ENCODE measurements at places on chromosomes 13 and 19. TPM values are rescaled to one million over a fixed set of nuclear protein-coding genes. Genes with fewer than 3 reads are reported as not detected.

ATP8A2 gene
- total RNA-seq: 6.1 TPM

CBLC gene
- not detected for total RNA-seq

RANBP3 gene
- total RNA-seq: 55.0 TPM

TUBA3C gene
- not detected for total RNA-seq

KIR3DL3 gene
- not detected for total RNA-seq

CGB5 gene
- not detected for total RNA-seq

DAND5 gene
- 1.8 TPM for total RNA-seq

DNA sequence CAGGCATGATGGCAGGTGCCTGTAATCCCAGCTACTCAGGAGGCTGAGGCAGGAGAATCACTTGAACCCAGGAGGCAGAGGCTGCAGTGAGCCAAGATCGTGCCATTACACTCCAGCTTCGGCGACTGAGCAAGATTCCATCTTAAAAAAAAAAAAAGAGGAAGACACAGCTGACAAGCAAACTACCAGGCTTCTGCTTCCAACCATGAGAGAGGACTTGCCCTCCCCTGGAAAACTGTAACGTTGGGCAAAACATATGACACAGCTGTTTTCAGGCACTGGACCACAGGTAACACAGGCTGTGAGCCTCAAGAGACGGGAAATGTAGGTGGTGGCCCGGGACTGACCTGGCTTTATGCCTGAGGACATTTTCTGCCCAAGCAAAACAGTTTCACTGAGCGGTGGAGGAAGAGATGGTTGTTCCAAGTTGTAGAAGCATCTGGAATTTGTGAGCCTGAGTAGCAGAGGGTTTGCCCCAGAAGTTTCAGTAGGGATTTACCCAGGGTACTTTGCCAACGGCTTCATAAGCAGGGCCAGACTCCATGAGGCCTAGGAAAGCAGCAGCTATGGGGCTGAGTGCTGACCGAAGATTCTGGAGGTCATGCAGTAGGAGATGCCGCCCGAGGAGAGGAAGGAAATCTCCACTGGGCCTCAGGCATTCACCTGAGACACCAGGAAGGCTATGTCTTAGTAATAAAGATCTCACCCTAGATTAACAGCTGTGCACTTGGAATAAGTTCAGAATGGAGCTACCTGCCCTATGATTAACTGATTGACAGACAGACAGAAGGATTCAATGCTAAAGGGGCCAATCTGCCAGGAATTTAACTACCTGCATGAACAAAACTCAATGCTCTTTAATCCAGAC is 88.0 kb downstream of the ABCC4 start:
- H3K4me3 ChIP-seq: no peak overlapping the region
- no peaks in the 10 kb centered on the region for H3K27me3 ChIP-seq
- H3K36me3 ChIP-seq: no peaks in the 10 kb centered on the region
- H3K27ac ChIP-seq: no peak overlapping the region

- H3K27ac ChIP-seq: peak overlapping the region; percentile 86
- no peaks in the 10 kb centered on the region for H3K27me3 ChIP-seq
Measured at GRCh38 chr19:17402982-17403855, 2.2 kb downstream of the BST2 start.

DNA sequence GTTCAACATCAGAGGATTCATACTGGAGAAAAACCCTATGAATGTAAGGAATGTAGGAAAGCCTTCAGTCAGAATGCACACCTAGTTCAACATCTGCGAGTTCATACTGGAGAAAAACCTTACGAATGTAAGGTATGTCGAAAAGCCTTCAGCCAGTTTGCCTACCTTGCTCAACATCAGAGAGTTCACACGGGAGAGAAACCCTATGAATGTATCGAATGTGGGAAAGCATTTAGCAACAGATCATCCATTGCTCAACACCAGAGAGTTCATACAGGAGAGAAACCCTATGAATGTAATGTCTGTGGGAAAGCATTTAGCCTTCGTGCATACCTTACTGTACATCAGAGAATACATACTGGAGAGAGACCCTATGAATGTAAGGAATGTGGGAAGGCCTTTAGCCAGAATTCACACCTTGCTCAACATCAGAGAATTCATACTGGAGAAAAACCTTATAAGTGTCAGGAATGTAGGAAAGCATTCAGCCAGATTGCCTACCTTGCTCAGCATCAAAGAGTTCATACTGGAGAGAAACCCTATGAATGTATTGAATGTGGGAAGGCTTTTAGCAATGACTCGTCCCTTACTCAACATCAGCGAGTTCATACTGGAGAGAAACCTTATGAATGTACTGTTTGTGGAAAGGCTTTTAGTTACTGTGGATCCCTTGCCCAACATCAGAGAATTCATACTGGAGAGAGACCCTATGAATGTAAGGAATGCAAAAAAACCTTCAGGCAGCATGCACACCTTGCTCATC is 15.4 kb downstream of the ZNF570 start:
- no peaks in the 10 kb centered on the region for H3K27me3 ChIP-seq
- H3K4me1 ChIP-seq: no peaks in the 10 kb centered on the region
- H3K36me3 ChIP-seq: no peaks in the 10 kb centered on the region
- DNase-seq: no peak
- no peak overlapping the region for H3K27ac ChIP-seq
- no peak overlapping the region for H3K4me3 ChIP-seq

DNA sequence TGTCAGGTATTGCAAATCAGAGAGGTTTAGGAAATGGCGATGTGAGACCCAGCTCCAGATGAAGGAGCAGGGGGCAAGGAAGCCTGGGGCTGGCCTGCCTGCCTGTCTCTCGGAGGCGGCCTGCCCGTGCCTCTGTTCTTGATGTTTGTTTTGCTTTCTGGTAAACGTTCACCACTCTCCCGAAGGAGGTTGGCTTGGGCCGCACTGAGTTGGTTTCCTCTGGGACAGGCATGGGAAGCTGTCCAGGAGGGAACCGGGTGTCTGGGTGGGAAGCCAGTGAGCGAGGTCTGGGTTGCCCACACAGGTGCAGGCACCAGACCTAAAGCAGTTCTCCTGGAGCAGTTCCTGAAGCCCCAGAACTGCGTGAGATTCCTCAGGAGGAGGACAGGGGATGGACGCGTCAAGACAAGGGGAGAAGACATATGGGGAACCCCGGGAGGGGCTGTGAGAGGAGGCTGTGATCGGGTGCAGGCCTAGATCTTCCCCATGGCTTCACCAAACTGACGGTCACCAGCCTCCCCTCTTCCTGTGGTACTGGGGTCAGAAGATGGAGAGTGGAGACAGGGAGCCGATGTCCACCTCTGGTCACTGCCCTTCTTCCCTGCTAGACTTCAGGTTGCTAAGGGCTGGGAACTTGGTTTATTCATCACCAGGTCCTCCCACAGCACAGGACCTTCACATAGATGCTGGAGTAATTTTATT is 15.2 kb downstream of the COL4A2 start:
- no peaks in the 10 kb centered on the region for H3K36me3 ChIP-seq
- H3K27me3 ChIP-seq: no peaks in the 10 kb centered on the region
- DNase-seq: no peak
- no peak overlapping the region for H3K4me3 ChIP-seq
- H3K4me1 ChIP-seq: no peaks in the 10 kb centered on the region

GRCh38 chr13:67742478-67742877 is 512.3 kb upstream of the PCDH9 start:
- H3K4me1 ChIP-seq: no peaks in the 10 kb centered on the region
- DNase-seq: no peak
- H3K27me3 ChIP-seq: no peaks in the 10 kb centered on the region
- no peaks in the 10 kb centered on the region for H3K36me3 ChIP-seq
- H3K4me3 ChIP-seq: no peak overlapping the region

- H3K4me1 ChIP-seq: no peaks in the 10 kb centered on the region
- H3K4me3 ChIP-seq: no peak overlapping the region
- no peak overlapping the region for H3K27ac ChIP-seq
- no peaks in the 10 kb centered on the region for H3K36me3 ChIP-seq
- no peak for DNase-seq
Measured at GRCh38 chr13:29402166-29402636, 193.3 kb downstream of the SLC7A1 start.

DNA sequence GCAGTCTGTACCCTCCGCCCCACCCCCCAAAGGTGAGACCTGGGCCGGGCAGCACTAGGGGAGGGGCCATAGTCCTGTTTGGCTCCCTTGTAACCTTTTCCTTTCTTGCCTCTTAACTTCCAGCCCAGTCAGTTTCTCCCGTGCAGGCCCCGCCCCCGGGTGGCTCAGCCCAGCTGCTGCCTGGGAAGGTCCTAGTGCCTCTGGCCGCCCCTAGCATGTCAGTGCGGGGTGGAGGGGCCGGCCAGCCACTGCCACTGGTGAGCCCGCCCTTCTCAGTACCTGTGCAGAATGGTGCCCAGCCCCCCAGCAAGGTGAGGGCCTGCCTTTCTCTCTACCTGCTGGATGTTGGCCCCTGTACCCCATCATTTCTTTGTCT is 10.5 kb upstream of the PRR19 start:
- no peaks in the 10 kb centered on the region for H3K36me3 ChIP-seq
- H3K27ac ChIP-seq: no peak overlapping the region
- no peak overlapping the region for H3K4me3 ChIP-seq

DNA sequence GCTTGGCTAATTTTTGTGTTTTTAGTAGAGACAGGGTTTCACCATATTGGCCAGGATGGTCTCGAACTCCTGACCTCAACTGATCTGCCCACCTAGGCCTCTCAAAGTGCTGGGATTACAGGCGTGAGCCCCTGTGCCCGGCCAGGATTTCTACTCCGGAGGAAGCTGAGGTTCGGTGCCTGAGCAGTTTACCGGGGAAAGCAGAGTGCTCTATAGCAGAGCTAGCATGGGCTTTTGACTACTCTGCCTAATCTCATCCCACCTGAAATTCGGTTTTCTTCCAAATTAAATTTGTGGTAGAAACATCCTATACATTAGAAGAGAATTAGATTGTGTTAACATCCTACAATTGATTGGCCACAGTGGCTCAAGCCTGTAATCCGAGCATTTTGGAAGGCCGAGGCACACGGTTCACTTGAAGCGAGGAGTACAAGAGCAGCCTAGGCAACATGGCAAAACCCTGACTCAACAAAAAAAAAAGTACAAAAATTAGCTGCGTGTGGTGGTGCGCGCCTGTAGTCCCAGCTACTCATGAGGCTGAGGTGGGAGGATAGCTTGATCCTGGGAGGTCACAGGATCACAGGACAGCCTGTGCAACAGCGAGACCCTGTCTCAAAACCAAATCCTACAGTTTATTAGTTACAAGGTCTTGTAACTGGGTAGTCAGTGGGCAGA is 1.6 kb downstream of the RPL13A start:
- peaks cover 14% of the 10 kb centered on the region for H3K4me1 ChIP-seq
- DNase-seq: no peak
- peak overlapping the region; percentile 85 for H3K4me3 ChIP-seq
- peak overlapping the region; percentile 91 for H3K27ac ChIP-seq
- H3K27me3 ChIP-seq: no peaks in the 10 kb centered on the region

DNA sequence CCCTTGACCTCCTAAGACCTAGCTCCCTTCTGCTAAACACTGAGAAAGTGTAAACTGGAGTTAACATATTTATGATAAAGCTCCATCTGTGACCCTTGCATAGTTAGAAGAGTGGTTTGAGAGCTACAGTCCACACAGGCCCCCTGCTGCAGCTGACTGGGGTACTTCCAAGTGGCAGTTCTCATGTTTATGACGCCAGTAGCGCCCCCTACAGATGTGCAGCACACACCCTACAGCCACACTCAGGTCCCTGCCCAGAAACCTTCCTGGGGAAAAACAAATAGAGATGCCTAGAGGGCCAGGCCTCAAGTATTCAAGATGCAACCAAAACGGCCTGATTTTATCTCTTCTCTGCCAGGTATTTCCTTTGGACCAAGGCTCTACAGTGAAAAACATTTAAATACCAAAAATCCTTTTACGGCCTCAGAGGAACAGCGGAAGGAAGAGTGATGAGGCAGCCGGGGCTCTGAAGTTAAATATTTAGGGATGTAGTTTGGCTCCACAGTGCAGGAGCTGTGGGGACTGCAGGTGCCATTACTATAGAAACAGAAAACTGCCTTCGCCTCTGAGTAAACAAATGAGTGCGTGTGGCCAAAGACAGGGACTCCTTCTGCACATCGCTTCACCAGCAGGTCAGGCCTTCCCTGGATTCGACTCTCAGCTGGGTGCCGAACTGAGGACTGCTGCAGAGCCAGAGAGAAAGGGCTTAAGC is 553.1 kb downstream of the EFNB2 start:
- no peaks in the 10 kb centered on the region for H3K36me3 ChIP-seq
- no peak for DNase-seq
- H3K4me3 ChIP-seq: no peak overlapping the region
- H3K27ac ChIP-seq: no peak overlapping the region

DNA sequence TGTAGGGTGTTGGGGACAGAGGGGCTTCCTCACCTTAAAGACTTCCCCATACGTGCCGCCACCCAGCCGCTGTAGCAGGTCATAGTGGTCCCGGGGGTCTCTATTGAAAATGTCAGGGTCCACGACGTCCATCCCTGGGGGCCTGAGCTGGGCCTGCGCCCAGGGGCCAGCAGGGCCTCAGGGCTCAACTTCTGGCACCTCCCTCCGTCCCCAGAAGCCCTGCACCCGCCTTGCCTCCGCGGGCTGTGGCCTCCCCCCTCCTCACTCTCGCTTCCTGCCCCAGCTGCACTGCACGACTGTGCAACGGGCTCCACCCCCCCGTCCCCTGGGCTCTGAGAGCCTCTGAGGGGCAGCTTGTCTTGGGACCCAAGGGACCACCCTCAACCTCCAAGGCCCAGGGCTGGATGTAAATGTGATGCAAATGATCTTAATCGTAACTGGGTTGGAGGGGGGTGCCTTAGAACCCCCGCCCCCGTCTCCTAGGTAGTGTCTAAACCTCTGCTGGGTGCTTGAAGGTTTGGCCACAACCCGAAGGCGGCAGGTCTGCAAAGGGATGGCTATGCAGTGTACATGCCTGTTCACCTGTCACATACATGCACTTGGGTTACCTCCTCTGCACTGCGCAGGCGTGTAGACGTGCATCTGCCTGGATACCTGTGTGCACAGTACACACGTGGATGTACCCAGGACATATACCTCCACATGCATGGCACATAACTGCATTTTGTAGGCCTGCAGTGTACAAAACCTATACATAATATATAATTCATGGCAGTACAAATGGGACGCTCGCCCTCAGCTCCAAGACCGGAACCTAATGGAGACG is at the start of gene MAP4K1:
Gene MAP4K1 (minus strand): TSS at position 190 of the 826 bp plus-strand sequence. CDS start 58 bp downstream, at position 132.
- no peaks in the 10 kb centered on the region for H3K36me3 ChIP-seq
- peaks cover 6% of the 10 kb centered on the region for H3K4me1 ChIP-seq
- H3K27ac ChIP-seq: no peak within 1 kb of the TSS
- DNase-seq: peak; percentile 65
- no peaks in the 10 kb centered on the region for H3K27me3 ChIP-seq
- no peak within 1 kb of the TSS for H3K4me3 ChIP-seq

GRCh38 chr19:6890938-6891337 is 3.6 kb downstream of the ADGRE1 start:
- no peak for DNase-seq
- no peaks in the 10 kb centered on the region for H3K36me3 ChIP-seq
- H3K4me1 ChIP-seq: no peaks in the 10 kb centered on the region
- H3K4me3 ChIP-seq: no peak overlapping the region

DNA sequence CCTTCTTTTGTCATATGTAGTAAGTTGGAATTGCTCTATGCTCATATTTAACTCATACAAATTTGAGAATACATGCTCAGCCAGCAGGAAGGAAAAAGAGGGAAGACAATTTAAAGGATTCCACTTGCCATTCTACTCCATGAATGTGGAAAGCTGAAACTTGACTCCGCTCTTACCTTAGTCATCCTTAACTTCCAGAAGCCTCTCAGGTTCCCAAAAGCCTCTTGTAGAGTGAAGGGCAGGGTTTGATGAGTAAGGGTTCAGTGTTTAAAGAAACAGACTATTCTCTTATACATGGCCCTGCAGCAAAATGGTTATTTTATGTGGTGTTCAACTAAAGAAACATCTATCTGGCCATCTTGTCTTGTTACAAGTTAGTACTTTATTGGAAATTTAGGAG is 27.1 kb downstream of the FAM124A start:
- H3K36me3 ChIP-seq: no peaks in the 10 kb centered on the region
- no peaks in the 10 kb centered on the region for H3K27me3 ChIP-seq
- no peak overlapping the region for H3K4me3 ChIP-seq
- H3K27ac ChIP-seq: no peak overlapping the region

Data from adrenal gland (tissue), 19 donors.